HFFc6 (cell line): ENCODE measurements at places on chromosomes 5 and 9. TPM values are rescaled to one million over a fixed set of nuclear protein-coding genes. Genes with fewer than 3 reads are reported as not detected.

Gene ENTREP1
- not detected in 3 replicates for total RNA-seq

Gene PLCXD3
- total RNA-seq, result not detected in 3 replicates

Gene IL4
- total RNA-seq, result not detected in 3 replicates

Gene NR2F1-AS1
- 20.3 to 24.7 TPM (median 24.3 TPM) in 3 replicates for total RNA-seq

- no peak for DNase-seq
Observed at GRCh38 chr5:31193591-31194467, at the start of gene CDH6. Gene CDH6 (plus strand): TSS chr5:31193686. CDS start chr5:31267474, 73,788 bp downstream.

GRCh38 chr5:60102961-60103693, 209.6 kb upstream of the PDE4D start:
- DNase-seq, result no peak

DNA sequence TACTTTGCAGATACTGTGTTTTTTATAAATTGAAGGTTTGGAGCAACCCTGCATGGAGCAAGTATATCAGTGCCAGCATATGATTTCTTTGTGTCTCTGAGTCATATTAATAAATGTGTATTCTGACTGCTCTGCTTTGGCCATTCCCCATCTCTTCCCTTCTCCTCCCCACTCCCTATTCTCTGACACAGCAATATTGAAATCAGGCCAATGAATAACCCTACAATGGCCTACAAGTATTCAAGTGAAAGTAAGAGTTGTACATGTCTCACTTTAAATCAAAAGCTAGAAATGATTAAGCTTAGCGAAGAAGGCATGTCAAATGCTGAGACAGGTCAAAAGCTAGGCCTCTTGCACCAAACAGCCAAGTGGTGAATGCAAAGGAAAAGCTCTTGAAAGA, 82.2 kb upstream of the TLX3 start:
- DNase-seq, result no peak

Gene FBXL7
- total RNA-seq, result 14.6 and 15.1 TPM in 2 replicates

Gene CCNI2
- total RNA-seq, result not detected in 3 replicates

- no peak for DNase-seq
Observed at GRCh38 chr9:136151214-136151804, 32.6 kb upstream of the TMEM250 start.

Gene AFAP1L1
- total RNA-seq, result 3.5 to 5.5 TPM (median 4.2 TPM) in 3 replicates

Gene C5orf52
- total RNA-seq, result not detected in 3 replicates

GRCh38 chr5:11584017-11584416, 320.2 kb downstream of the CTNND2 start:
- no peak for DNase-seq

DNA sequence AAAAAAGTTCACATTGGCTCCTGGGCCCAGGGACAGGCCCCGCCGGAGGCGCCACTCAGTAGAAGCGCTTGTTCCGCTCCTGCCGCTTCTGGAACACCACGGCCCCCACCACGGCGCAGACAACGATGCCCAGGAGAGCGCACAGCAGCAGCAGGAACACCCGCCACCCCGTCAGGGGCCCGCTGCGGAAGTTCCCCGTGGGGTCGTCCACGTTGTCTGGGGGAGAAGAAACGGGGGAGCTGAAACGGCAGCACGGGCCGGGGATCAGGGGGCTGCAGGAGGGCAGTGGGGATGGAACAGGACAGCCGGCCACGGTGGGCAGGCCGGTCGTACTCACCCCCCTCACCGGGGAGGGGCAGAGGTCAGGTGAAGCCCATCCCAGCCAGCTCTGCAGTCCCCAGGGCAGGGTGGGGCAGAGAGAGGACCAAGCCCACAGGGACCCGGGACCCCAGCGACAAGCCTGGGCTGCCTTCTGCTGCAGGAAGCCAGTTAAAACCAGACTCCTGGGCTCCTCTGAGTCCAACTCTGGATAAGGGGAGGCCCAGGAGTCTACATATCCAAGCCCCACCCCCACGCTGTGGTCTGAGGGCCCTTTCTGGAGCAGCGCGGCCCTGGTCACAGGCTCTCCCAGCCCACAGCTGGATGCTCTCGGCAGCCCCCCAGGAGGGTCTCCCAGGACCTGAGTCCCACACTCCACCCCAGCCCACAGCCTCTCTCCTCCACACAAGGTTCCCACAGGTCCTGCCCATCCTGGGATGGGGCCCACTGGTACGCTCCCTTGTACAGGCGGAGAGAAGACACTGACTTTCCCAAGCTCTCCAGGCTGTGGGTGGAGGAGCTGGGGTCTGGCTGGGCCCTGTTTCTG, 19.2 kb downstream of the LMAN2 start:
- DNase-seq, result no peak

- DNase-seq, result no peak
Observed at GRCh38 chr5:132828846-132829494, 1.5 kb downstream of the SHROOM1 start.

Gene PCDHB4
- 0.18 to 0.80 TPM (median 0.43 TPM) in 3 replicates for total RNA-seq

DNA sequence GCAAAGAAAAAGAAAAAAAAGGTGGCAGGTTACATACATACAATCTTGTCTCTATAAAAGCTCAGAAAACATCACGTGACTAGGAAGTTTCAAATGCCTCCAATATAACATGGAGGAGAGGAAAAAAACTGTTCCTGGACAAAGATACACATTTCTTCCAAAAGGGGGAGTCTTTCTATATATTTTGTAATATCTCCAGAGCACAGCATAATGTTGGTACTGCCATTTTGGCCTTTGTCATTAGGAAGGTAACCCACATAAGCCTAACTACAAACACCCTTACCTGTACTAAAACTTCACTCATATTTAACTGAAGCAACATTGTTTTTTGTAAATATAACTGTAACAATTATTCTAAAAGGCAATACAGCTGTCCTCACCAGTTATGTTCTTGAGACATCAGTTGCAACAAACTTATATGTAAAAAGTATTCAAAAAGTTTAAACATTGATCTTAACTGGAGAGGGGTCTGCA, 1.2 kb upstream of the BTF3 start:
- peak; percentile 69 for DNase-seq

- no peak for DNase-seq
Observed at GRCh38 chr5:33309068-33309467, 131.7 kb upstream of the TARS1 start.

DNA sequence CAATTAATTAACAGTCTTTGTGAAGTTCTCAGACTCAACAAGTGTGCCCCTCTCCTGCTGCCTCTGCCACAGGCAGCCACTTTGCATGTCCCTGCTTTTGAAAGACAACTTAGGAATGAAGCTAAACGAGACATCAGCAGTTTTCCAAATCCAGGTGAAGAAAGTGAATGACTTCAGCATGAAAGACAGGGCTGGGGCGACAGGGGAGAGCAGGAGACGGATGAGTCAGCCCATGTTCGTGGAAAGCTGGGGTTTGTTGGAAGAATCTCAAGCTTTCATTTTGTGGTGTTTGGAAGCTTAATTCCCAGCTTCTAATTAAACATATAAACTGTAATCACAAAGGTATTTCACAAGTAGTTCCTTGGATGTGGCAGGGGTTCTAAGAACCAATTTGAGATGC, 207.8 kb upstream of the MAP3K1 start:
- no peak for DNase-seq

GRCh38 chr9:13020146-13021040, 245.6 kb downstream of the LURAP1L start:
- no peak for DNase-seq

DNA sequence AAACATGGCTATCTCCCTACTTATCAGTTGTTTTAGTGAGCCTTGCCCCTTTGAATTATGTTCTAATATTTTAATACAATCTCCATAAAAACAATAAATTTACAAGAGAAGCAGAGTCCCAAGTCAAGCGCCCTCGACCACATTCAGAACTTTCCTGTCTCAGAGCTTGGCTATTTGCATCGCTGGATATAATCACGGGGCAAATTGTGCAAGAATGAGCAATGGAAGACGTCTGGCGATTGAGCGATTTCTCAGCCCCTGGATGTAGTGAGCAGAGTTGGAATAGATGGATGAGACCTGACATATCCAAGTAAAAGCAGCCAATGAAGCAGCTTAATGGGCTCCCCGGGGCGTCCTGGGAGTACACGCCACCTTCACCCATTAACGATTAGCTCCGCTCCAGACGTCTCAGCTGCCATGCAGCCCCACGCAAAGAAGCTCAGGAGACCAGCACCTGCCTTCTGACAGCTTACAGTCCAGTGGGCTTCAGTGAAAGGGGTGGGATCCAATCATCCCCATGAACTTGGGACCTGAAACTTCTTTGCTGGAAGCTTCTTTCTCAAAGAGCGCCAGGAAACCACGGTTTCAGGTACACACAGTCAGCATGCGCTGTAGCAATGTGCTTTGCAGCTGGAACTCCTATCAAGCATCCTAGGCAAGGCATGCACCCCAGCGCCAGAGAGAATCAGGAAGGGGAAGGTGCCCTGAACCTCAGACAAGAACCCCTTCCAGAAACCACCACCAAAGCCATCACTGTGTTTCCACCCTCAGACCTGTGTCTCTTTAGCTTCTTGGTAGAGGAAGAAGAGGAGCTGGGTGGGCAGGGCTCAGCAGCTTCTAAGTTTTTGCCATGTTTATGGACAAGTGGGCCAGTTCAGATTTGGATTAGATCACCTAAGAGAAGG, 92.0 kb upstream of the IRX4 start:
- DNase-seq, result no peak

DNA sequence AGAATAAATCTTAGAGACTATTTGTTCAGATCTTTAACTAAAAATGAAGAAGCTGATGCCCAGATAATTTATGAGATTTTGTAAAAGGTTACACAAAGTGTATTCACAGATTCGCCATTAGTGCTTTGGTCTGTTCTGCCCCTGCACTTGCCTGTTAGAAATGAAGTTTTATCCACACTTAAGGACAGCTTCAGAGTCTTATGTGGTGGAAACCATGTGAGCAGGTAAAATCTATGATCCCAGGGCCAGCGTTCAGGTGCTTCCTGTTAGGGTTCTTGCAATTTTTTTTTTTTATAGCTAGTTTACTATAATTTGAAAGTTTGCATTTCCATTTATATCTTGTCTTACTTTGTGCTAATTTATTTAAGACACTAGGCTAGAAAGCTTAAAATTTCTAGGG, 561.6 kb downstream of the PRR16 start:
- DNase-seq, result no peak

- no peak for DNase-seq
Observed at GRCh38 chr5:107484281-107484680, 186.5 kb downstream of the EFNA5 start.

- DNase-seq, result peak; percentile 26
Observed at GRCh38 chr5:7878381-7878873, 9.5 kb downstream of the MTRR start.

DNA sequence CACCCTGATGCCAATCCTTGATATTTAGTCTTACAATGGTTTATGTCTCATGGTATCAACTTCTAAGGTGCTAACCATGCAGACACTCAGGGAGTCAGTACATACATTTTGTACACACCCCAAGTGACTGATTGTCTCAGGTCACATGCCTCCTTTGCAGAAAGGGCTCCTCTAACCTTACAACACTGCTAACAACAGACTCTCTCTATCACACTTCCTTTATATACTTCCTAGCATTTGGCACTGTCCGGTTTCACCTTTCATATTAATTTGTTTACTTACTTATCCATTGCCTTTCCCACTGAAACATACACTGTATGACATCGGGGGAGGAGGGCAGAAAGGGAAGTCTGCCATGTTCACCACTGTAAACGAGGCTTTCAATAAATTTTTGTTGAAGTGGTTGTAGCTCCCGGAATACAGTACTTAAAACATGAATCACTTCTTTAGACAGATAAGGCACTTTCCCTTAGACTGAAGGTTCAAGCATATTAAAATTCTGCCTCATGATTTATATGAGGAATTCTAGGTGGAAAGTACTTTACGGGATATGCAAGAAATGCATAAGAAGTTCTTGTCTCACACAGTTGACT, 20.6 kb downstream of the EMB start:
- no peak for DNase-seq

- DNase-seq, result no peak
Observed at GRCh38 chr5:18051953-18052352, 417.7 kb downstream of the TAF11L14 start.

- DNase-seq, result no peak
Observed at GRCh38 chr9:125992557-125992956, 245.4 kb downstream of the PBX3 start.

GRCh38 chr9:35398651-35399335, 91.1 kb upstream of the RUSC2 start:
- DNase-seq, result no peak
